ENCODE measurements at places on chromosomes 16 and 17.

DNA sequence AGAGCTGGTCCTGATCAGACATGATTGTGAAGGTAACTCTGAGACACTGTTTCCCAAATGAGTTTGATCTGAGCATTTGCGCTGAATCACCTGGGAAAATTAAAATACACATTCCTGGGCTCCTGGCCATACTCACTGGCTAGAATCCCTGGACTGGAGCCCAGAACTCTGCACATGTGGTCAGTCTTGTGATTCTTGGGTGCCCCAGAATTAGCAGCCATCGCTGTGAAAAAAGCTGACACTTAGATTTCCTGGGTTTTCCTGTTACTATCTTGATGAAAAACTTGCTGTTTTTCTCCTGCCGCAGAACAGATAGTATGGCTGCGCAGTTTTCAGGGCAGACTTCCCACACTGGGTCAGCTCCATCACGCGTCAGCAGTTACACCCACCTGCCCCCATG is 24.6 kb downstream of the NECAB2 start:
- no peak for DNase-seq

DNA sequence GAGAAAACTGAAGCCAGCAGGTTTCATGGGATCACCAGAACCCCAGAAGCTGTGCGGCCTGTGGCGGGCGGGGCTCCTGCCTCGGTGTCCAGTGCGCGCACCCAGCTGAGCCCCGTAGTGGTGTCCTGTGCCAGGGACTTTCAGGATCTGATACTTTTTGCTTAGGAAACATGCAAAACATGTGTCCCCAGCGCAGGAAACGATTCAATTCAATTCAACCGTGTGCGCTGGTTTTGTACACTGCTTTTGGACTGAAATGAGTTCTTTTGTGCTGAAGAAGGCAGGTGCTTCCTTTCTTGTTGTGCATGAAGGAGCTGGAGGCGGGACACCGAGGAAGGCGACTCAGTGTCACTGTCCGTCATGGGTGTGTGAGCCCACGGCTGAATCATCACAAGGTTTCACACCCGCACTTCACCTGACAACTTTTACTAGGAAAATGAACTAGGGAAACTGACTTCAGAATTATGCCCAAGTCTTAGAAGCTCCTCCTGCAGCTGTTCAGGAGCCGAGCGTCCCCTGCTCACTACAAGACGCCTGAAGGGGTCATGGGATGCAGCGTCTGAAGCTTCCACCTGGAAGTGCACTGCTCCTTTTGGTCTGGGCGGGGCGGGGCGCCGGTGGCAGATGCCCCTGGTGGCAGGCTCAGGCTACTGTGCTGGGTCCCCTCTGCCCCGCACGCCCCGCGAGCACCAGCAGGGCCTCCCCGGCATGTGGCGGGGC is 31.4 kb upstream of the ZNF750 start:
- no peak for DNase-seq

- no peak for DNase-seq
These were observed 5.8 kb upstream of the MYCBPAP start for GRCh38 chr17:50502301-50502990.

DNA sequence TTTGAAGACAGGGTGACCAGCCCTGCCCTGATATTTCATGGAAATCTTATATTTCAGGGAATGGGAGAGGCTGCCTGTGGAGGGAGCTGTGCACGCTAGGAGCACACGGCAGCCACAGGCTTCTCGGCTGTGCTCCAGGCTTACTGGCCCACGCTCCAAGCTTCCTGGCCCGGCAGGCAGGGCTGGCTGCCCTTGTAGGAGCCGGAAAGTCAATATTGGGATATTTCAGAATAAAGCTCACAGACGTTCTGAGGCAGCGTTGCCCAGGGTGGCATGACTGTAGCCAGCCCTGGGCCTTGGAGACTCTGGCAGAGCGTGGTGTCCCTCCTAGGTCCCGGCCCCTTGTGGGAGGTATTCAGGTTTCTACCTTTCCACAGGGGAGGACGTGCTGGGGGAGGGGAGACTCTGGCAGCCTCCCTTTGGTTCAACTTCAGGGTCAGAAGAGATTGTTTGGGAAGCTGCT is 95.6 kb downstream of the NPIPB11 start:
- no peak for DNase-seq

- no peak for DNase-seq
These were observed 32.2 kb downstream of the BAHCC1 start for GRCh38 chr17:81427173-81428120.

- no peak for DNase-seq
These were observed 12.9 kb downstream of the NLRC3 start for GRCh38 chr16:3564130-3564888.

DNA sequence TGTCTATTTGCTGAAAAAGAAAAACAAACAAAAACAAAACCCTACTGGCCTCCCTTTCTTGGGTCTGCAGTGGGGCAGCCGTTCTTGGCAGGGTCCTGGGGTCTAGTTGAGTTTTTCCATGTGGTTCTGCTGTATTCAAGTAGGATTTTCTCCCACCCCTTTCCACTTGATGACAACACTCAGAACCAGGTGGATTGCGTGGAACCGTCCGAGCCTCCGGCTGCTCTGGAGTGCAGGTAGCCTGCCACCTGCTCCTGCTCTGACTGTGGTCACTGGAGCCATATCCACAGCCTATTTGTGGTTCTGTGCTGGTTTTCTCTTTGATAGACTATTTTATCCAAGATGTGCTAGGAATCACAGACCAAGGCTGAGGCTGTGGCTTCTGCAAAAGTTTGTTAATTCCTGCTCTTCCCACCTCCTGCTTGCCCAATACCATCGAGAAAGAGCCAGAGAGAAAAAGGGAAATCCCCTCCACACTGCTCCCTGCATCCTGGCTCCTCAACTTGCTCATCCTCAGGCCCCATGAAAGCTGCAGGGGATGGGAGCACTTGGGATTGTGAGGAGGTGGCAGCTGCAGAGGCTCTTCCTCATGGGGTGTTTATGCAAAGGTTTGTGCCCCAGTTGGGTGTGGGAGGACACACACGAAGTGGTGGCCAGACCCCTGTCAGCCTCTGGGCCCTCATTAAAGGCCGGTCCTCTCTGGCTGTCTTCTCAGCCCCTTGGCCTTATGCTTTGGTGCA is 377.8 kb upstream of the TNRC6C start:
- no peak for DNase-seq

DNA sequence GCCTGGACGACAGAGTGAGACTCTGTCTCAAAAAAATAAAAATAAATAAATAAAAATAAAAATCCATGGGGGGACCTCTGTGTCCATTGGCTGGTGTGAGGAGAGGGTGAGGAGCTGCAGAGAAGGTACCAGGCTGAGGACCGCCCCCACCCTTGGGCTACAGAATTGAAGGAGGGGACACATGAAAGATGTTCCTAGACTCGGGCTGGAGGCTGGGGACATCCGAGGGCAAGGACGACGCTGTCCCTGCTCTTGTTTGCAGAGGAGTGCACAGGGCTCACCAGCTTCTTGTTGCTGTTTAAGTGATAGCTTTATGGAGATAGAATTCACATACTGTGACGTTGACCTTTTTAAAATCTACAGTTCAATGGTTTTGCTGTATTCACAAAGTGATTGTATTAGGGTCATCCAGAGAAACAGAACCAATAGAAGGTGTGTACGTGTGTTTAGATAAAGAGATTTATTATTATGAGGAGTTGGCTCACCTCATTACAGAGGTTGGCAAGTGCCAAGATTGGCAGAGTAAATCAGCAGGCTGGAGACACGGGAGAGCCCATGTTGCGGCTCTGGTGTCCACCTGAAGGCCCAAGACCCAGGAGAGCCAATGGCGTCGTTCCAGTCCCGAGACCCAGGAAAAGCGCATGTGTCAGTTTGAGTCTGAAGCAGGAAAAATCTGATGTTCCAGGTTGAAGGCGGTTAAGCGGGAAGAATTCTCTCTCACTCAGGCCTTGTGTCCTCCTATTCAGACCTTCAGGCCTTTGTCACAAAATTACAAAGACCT is 320.7 kb downstream of the SEC14L1 start:
- no peak for DNase-seq

GRCh38 chr17:61806081-61806828 is 57.1 kb downstream of the BRIP1 start:
- DNase-seq = no peak

GRCh38 chr17:44539673-44540072 is 17.6 kb upstream of the FZD2 start:
- no peak for DNase-seq

GRCh38 chr16:74019612-74020011 is 277.0 kb upstream of the PSMD7 start:
- DNase-seq = no peak

DNA sequence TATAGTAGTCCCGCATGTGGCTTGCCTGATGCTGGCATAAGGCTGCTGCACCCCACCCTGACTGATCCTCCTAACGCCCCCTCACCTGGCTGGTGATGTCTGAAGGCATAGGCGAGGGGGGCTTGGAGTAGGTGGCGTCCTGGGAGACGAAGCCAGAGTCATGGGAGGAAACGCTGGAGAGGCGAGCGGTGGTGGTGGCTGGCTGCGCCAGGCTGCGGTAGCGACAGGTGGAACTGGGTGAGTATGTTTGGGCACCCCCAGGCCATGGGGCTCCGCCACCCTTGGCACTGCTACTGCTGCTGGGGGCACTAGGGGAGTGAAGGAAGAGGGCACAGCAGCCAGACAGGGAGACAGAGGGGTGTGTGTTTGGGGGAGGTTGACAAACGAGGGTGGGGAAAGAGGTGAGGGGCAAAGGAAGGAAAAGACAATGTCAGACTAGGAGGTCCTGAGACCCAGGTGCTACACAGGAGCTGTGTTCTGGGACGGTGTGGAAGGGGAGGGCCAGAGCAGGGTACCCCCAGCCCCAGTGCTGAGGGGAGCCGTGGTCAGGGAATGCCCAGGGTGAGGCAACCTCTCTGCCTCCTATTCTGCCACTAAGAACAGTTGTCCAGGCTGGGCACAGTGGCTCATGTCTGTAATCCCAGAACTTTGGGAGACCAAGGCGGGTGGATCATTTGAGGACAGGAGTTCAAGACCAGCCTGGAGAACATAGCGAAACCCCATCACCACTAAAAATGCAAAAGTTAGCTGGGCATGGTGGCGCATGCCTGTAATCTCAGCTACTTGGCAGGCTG is 11.4 kb downstream of the MTSS2 start:
- DNase-seq = no peak

DNA sequence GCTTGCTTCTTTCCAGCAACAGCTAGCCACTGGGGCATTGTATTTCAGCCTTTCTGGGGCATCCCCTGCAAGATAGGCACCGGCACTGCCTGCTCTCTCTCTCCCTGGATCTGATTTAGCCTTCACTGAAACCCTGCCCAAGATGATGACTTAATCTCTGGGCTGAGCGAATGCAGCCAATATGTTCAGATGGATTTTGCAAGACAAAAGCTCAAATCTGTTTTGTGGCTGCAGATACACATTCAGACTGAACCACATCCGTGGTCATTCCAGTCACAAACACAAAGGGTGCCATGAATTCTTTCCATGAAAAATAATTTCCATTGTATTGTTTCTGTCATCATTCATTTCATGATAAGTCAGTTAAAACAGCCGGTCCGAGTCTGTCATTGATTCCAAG is 24.2 kb downstream of the SOST start:
- DNase-seq = no peak

- peak; percentile 79 for DNase-seq
These were observed 1.4 kb upstream of the HS3ST3B1 start for GRCh38 chr17:14299280-14300141.

DNA sequence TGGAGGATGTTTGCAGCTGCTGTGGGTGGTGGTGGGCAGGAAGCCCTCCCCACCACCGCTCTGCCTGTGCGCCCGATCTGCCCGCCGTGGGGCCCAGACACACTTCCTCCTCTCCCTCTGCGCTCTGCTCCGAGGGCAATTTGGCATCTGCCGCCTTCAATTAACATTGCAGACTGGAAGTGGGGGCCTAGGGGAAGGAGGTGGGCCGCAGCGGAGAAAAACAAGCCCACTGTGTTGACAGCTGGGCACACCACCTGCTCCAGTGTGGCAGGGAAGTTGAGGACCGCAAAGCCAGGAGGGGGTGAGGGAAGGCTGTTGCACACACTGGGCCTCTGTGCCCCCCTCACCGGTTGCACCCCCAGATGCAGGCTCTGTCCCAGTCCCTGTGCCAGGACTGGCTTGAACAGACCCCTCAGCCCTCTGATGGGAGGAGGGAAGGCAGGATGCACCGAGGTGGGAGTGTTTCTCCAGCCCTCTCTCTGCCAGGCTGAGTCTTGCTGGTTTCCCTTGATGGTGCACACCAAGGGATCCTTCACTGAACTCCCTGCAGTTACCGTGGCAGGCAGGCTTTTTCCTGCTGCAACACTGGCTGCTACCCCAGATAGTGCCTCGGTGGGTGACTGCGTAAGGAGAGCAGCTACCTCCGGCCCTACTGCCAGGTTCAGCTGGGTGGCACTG is 72.8 kb upstream of the MED9 start:
- DNase-seq = peak; percentile 60

- no peak for DNase-seq
These were observed 107.3 kb downstream of the SPAG9 start for GRCh38 chr17:51013322-51013721.

DNA sequence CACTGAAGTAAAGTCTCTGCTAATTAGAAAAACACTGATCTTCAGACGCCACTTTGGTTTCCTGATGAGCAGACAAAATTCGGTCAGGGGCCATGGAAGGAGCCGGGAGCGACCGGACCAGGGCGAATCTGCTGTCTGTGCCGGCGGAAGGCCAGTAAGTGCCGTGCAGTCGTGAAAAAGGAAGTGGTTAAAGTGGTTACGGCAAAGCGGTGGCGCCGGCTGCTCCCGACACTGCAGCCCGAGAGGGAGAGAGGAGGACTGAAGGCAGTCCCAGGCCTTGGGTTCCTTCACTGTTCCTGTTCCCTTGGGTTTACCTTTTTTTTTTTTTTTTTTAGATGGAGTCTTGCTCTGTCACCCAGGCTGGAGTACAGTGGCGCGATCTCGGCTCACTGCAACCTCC is 17.3 kb upstream of the HEXD start:
- DNase-seq = no peak

DNA sequence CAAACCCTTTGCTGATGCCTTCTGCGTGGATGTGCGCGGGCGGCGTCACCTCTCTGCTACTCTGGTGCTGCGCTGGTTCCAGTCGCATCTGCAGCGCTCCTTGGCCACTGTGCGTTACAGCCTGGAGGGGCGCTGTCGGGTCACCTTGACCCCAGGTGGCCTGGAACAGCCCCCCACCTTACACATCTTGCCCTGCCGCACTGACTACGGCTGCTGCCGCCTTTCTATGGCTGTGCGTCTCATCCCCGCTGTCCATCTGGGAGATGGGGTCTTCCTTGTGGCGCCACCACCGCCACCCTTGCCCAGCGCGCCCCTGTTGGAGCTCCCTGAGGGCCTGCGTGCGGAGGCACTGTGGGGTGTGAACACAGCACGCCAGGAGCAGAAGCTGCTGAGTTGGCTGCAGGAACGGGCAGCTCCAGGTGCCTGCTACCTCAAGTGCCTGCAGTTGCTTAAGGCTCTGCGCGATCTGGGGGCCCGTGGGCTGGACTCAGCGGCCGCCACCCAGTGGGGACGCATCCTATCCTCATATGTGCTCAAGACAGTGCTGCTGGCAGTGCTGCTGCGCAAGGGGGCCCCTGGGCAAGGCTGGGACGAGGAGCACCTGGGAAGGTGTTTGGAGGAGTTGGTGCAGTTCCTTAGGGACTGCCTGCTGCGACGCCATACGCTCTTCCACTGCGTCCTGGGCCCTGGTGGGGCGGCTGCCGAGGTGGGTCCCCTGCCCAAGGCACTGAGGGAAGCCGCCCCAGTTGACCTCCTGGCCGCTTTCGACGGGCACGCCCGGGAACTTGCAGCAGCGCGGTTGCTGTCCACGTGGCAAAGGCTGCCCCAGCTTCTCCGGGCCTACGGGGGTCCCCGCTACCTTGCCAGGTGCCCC is 1.6 kb downstream of the ITPRIPL2 start:
- no peak for DNase-seq

Data from right forelimb (tissue), 1 donor.